ENCODE measurements at places on chromosomes 7 and 10. TPM values are rescaled to one million over a fixed set of nuclear protein-coding genes. Genes with fewer than 3 reads are reported as not detected.

GRCh38 chr10:74887614-74888284, 61.3 kb downstream of the KAT6B start:
- no peak for DNase-seq

The PRLHR gene
- total RNA-seq = not detected

The ANK3 gene
- 24.6 TPM for total RNA-seq

The DYNC1I1 gene
- 1.6 TPM for total RNA-seq

The UTF1 gene
- total RNA-seq = not detected

The MMRN2 gene
- total RNA-seq = 0.94 TPM
